Hematopoietic multipotent progenitor cell (in vitro differentiated cells): ENCODE measurements at places on chromosomes 4 and X. TPM values are rescaled to one million over a fixed set of nuclear protein-coding genes. Genes with fewer than 3 reads are reported as not detected.

DNA sequence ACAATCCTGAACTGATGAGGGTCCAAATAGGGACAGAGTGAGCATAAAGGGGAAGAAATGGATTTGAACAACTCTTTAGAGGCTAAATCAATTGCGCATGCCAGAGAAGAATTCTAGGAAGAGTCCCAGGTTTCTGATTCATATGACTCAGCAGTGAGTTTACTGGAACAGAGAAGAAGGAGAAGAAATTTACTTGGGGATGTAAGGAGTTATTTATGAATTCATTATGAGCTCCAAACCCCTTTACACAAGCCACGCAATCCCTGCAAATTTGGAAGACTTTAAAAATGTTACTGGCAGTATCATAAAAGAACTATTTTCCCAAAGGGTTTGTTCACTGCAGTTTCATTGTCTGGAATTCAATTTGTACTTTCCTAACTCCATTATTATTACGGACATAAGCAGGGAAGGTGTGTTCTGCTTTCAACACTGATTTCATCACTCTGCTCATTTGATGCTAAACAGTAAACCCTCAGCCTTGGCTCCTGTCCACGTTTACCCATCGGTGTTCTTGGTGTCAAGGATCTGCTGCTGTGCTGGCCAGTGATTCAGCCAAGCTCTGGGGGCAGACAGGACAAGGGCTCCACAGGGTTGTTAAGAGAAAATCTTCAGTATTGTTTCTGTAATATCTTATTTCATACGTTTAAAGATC is 273.7 kb downstream of the HNRNPD start:
- no peak for DNase-seq

GRCh38 chr4:69860052-69860451 is at the start of gene SULT1E1:
TSS of gene SULT1E1 (minus strand) at chr4:69860145. CDS start at chr4:69857644, 2,501 bp downstream.
- DNase-seq: no peak

DNA sequence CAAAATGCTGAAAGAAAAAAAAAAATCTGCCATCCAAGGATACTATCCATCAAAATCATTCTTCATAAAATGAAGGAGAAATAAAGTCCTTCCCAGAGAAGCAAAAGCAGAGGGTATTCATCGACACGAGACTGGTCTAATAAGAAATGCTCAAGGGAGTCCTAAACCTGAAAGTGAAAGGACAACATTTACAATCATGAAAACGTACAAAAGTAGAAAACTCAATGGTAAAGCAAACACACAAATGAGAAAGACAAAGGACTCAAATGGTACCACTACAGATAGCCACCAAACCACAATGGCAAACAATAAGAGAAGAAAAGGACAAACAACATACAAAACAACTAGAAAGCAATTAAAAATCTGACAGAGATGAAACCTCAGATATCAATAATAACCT is 41.0 kb downstream of the CD99L2 start:
- no peak for DNase-seq

DNA sequence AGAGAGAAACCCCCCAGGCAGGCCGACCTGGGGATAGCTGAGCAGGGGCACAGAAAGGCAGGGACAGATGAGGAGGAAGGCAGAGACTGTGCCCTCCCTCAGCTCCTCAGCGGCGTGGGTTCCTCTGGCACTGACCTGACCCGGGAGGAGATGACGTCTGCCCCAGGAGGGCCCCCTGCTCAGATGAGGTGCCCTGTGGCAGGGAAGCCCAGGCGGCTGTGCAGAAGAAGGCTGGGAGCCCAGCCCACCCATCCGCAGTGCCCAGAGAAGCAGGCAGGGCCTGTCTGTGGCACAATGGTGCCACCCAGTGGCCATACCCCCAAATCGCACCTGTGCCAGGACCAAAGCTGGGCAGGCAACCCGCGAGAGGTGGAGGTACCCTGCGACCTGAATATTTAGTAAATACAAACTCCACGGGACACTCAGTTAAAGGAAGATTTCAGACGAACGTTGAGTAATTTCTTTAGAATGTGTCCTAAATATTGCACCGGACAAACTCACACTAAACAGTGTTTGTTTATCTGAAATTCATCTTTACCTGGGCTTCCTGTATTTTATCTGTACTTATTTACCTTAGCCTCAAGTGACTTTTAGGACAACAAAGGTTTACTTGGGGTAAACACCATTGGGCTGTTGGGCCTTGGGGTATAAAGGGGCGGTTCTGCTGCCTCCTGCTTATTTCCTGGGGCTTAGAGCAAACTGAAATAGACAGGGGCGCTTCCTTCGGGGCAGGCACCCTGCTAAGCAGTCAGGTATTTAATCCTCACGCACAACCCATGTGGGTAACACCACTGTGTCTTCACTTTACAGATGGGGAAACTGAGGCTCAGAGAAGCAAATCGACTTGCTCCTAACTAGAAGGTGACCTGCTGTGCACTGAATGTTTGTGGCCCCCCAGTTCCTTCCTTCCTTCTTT is 46.5 kb upstream of the HMX1 start:
- DNase-seq: peak; percentile 51

DNA sequence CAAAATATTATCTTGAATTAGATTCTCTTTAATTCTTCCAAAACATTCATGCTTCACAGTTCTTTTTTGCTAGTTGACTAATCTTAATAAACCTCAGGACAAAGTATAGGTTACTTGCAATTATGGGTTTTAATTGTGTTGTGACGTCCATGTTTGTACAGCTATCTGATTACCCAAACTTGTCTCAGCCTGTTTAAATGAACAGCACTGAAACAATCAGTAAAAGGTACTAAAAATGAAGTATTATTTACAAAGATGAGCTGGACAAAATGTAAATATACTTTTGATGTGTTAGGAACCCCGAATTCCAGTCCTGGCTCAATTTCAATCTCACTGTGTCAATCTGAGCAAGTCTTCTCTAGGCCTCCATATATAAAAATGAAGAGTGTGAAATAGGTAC is 57.4 kb upstream of the SLC6A14 start:
- no peak for DNase-seq

GRCh38 chr4:21848021-21848420 is 100.6 kb downstream of the KCNIP4 start:
- DNase-seq: no peak

DNA sequence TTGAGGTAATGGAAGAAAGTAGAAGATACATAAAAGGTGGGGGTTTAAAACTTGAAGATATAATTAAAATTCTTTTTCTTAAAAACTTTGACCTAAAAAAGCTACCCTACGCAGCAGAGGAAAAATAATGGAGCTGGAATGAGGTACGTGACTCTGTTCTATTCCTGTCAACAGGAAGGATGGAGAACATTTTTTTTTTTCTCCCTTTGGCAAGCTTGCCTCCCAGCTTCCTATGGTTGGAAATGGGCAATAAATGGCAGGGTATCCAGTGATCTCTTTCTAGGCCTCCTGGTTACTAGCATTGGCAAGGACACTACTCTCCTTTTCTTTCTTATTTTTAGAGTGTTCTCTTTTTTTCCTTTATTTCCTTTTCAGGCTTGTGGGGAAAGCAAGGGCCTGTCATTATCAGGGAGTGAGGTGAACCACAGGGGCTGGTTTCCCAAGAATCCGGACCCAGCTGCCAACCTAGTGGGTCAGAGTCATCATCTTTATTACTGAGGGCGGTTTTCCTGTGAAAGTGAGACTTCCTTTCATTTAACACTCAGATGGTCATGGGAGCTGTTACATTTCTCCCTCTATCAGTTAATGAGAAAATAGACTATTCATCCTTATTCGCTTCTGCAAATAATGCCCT is 224.6 kb downstream of the SPRY1 start:
- DNase-seq: no peak

- no peak for DNase-seq
Measured at GRCh38 chr4:184444953-184445309, 29.4 kb downstream of the IRF2 start.

DNA sequence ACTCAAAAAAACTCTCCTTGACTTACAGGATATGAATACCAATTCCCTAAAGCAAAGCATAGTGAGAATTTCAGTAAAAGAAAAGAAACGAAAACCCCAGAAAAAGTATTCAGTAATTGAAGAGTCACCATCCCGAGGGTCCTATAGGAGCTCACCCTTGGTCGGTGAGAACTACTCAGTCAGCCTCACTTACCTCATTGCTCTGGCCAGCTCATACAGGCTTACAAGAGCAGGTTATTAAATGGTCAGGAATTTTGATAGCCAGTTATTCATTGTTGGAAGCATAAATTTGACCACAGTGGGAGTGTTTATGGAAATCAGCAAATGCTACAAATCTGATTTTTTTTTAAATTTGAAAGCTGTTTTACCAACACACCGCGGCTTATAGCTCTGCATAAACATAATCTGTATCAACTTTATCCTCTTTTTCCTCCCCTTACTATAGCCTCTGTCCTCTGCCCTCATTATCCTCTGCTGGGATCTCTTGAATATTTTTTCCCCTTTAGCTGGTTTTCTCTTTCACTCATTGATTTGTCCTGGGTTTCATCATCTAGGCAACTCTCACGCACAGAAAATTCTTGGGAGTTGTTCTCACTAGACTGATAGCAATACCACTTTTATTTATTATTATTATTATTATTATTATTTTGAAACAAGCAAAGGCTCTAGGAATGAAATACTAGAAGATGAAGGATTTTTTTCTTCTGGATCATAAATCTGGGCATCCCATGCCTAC is 11.0 kb upstream of the CXCL2 start:
- no peak for DNase-seq

DNA sequence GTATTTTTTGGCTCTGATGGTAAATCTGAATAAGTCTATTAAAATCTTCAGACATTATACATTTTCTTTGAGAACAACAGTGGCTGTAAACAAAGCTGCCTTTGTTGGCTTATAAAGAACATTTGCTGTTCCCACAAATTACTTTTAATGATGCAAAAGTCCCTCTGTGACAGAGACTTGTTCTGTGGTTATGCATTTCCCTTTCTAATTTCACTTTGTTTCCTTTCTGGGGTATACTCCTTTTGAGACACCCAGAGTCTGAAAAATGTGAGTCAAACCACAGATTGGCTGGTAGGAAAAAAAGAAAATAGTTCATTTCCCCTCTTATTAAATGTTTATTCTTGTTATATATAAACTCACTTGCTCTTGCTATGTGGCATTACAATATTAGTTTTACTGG is 402.4 kb downstream of the PACRGL start:
- no peak for DNase-seq

DNA sequence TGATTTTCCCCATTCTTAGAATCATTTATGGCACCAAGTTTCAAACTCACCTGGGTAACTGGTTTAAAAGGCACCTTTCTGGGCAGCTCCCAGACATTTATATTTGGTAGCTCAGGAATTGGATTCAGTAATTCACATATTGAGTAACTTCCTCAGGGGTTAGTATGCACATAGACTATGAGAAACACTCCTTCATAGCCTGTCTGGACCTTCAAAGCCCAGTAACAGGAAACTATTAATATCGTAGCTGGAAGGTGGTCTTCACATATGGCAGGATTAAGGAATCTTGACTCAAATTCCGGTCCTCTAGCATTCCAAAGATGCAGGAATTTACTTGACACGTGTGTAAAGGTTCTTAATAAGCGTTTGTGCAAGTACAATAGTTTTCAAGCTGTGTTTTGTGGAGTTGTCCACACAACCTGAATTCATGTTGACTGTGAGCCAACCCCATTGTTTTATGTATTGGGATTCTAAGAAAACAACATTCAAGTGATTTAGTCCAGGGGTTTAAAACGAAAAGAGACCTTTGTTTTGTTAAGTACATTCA is 78.4 kb downstream of the PLS3 start:
- no peak for DNase-seq

DNA sequence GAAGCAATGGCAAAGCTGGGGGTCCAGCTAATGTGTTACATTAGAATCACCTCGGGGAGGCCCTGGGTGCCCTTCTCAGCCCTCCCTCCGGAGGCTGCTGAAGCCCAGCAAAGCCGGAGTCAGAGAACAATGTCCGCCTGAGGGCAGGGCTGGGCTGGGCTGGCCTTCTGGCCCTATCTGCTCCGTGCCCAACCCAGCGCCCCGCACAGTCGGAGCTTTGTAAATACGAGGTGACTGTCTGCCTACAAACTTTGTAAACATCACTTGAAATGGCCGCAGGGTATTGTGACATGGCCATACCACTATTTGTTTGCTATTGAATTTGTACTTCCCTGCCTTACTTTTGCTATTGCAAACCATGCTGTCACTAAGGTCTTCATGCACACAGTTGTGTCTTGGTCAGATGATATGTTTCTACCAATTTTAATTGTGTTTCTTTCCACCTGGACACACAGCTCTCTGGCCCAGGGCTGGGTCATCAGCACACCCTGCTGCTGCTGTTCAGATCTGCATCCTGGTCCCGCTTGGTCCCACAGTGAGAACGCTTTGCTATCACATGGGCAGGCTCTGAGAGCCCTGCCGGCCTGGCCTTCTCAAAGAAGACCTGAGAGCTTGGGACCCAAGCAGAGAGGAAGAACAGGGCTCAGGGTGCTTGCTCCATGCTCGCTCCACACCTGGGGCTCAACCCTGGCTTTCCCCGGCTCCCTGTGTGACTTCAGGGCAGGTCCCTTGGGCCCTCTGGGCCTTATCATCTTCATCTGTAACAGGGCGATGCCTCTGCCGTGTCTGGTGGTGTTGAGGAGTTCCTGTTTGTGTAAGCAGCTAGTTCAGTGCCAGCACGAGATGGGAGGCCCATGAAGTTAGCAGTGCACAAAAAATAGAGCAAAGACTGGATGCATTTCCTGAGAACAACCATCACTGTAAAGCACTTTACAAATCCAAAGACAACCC is 2.3 kb downstream of the S100P start:
- DNase-seq: no peak

DNA sequence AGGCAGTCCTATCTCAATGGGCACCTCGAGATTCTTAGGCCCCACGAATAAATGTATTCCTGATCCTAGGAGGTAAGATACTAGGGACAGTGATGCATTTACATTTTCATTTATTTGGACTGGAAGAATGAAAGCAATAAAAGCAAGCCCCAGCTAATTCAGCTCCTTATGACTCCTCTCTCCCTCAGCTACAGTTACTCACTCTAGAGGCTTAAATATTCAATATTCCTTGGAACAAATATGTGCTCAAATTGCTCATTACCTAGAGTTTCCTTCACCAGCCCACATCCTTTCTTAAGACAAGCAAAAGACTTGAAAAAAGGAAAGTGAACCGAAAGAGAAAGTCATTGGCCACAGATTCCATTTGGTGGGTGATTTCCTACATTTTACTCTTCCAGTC is 13.9 kb downstream of the PAGE2 start:
- DNase-seq: no peak

DNA sequence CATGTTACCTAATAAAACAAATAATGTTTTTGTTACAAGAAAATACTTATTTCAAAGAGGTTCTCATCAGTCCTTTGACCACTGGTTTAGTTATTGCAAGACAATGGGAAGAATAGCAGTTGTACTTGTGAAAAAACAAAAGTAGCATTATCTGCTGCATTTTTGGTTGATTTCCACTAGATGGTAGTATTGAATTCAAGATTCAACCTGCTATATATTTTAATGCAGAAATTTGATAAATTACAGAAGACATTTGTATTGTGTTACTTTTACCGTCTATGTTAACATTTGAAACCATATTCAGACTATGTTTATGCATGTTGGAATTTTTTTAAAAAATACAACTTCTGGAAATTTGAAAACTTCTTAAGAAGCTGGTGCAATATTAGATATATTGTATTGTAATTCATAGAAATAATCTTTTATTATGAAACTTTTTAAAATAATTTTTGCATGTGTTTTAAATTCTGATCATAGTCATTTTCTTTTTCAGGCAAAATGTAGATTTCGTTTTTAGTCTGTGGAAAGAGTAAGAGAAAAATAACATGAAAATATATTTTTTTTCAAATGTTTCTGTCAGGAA is 56.4 kb downstream of the SPCS3 start:
- no peak for DNase-seq

Gene JAKMIP1
- not detected for total RNA-seq

Gene CXCL1
- total RNA-seq: 0.27 TPM

Gene AKAP4
- total RNA-seq: not detected

Gene HTT
- total RNA-seq: 97.8 TPM

Gene CORIN
- total RNA-seq: under 0.01 TPM

Gene SLC34A2
- total RNA-seq: not detected

Gene HSPA4L
- total RNA-seq: 1.1 TPM

Gene ZNF595
- total RNA-seq: 7.0 TPM

Gene SEL1L3
- total RNA-seq: 31.8 TPM
